ENCODE measurements at places on chromosomes 2 and 18.
A peak's percentile ranks its signal among the peaks of the same experiment; 100 is the strongest.

- DNase-seq, result no peak
Measured at GRCh38 chr2:240246173-240246820, 105.8 kb upstream of the OTOS start.

- no peak for DNase-seq
Measured at GRCh38 chr18:32684096-32684495, 88.7 kb downstream of the KLHL14 start.

GRCh38 chr2:12326449-12327190, 390.1 kb upstream of the TRIB2 start:
- DNase-seq, result no peak

- no peak for DNase-seq
Measured at GRCh38 chr2:51812138-51812866, 780.4 kb upstream of the NRXN1 start.

DNA sequence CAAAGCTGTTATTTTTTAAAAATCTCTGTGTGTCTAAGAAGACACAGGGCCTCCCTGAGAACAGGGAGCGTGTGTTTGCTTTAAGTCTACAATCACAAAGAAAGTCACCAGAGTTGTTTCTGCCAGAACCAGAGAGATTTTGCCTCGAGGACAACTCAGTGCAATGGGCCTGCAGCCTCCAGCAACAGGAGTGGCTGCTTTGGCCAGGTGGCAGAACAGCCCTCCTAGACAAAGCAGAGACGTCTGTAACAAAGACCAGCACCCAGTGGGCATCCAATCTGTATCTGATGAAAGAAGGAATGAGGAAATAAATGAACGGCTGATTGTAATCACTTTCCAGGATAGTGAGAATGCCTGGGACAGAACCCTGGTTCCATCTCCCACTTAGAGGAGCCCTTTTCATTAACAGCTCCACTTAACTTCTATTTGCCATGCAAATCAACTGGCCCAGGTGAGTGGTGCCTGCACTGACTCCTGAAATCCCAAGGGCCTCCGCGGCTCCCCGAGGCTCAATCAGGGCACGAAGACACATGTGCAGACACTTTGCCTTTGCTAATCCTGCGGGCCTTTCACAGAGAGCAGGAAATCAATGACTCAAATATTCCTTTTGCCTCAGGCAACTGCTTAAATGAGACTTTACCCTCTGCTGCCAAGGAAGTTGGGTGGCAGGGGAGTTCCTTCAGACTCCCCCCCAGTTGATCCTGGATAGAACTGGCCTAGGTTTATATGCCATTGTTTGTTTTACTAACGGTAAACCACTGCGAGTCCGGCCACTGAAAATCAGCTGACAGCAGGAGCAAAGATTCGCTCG, 146.5 kb downstream of the CABLES1 start:
- DNase-seq, result peak; percentile 68

GRCh38 chr2:20147351-20147750, 77.6 kb downstream of the SDC1 start:
- DNase-seq, result no peak

GRCh38 chr2:43075811-43076585, 150.4 kb downstream of the ZFP36L2 start:
- DNase-seq, result no peak

DNA sequence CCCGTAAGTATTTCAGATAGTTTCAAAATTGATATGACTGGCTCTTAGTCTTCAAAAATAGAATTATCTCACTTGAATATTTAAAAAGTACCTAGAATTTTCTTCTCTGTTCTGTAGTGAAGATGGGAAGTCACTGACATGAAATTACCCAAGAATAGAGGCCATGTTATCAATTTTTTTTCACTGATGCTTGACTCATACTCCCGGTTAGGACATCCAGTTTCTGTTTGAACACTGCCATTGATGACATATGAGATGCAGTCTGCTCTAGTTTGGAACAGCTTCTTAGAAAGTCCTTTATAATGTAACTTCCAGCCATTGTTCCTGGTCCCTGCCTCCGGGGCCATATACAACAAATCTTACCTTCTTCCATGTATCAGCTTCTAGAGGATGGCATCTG, 26.0 kb downstream of the MAP3K20 start:
- DNase-seq, result no peak

DNA sequence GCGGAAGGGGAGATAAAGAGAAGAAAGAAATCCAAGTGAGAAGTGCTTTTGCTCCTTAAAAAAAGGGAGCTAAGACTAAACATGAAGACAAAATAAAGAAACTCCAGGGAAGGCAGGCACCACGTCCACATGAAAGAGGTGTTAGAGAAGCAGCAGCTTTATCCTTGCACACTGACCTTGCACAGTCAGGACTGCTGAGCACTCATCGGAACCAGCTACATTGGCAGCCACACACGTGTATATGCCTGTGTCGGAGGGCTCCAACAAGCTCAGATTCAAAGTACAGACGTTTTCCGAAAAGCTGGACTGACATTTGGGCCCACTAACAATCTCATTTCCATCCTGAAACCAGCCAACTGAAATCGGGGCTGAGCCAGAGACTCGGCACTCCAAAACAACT, 88.2 kb downstream of the TTN start:
- DNase-seq, result no peak

DNA sequence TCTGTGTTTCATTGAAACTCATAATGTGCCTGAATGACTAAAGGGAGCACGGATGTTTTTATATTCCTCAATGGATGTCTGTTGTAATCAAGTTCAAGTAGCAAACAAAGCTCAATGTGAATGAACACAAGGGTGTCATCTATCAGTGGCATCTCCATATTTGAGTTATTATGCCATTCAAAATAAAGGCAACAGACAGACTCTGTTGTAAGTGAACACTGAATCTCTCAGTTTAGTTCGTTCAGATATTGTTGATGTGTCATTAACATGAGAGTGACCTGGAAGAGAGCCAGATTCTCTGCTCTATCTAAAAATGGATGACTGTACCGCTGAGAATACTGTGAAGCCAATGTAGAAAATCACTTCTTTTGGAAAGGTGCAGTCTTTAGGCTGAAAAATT, 118.7 kb downstream of the NUP35 start:
- no peak for DNase-seq

DNA sequence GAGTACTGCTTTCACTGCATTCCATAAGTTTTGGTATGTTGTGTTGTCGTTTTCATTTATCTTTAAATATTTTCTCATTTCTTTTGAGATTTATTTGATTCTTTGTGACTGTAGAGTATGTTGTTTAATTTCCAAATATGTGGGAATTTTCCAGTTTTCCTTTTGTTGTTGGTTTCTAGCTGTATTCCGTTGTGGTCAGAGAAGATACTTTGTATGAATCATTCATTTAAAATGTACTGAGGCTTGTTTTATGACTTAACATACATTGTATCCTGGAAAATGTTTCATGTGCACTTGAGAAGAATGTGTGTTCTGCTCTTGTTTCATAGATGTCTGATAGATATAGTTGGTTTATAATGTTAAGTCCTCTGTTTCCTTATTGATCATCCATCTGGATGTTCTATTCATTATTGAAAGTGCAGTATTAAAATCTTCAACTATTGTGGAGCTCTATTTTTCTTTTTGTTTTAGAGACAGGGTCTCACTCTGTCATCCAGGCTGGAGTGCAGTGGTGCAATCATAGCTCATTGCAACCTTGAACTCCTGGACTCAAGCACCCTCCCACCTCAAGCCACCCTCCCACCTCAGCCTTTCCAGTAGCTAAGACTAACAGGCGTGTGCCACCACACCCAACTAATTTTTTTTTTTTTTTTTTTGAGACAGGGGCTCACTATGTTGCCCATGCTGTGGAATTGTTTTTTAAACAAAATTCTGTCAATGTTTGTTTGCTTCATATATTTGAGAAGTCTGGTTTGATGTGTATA, 96.8 kb downstream of the TAF4B start:
- no peak for DNase-seq

DNA sequence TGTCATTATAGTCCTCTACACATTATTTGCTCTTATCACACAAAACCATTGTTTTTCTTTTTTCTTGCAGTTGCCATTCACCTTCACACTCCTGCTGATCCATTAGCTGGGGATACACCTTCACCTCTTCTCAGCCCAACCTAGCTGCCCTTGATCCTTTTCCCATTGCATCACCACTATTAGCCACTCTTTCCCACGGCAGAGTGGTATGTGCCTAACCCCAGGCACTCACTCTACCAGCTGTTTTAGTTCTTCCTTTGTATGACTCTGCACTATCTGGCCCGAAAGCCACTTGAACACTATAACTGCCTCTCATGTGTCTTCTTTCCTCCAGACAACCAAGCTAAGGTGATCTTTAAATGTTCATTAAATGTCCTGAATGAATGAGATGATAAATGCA, 145.4 kb upstream of the PIK3C3 start:
- DNase-seq, result no peak

DNA sequence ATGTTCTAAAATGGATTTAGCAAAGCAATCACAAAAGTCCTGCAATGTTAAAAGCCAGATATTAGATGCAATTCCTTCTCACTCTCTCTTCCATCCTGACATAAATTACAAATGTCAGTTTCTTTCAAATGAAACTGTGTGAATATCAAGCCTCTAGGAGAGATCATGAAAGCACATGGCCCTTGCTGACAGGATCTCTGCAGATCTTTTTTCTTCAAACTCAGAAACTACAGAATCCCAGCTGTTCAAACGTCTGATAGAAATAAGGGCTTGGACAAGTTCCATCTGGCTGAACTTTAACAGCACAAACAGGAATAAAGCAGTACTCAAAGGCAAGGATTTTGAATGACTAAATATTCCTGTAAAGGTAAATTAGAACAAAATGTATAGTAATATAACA, 47.6 kb downstream of the PDE1A start:
- DNase-seq, result no peak

- DNase-seq, result peak; percentile 78
Measured at GRCh38 chr2:177265824-177266817, 1.6 kb upstream of the NFE2L2 start.

GRCh38 chr2:172345956-172346555, 81.3 kb upstream of the ITGA6 start:
- peak; percentile 64 for DNase-seq

DNA sequence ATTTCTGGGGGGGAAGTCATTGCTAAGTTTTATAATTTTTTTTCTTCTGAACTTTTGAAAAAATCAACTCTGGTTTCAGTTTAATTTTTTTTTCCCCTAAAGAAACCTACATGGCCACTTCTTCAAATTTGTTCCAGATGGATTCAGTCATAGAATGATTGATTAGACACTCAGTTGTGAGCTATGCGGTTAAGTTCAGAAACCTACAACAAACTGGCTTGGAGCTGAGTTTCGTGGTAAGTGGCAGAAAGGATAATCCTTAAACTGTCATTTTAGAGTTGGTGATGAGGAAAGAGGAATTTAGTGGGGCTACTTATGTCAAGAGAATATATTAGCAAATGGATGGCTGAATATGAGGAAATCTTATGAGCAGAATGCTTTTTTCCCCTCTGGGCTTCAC, 23.7 kb downstream of the EFEMP1 start:
- DNase-seq, result no peak

DNA sequence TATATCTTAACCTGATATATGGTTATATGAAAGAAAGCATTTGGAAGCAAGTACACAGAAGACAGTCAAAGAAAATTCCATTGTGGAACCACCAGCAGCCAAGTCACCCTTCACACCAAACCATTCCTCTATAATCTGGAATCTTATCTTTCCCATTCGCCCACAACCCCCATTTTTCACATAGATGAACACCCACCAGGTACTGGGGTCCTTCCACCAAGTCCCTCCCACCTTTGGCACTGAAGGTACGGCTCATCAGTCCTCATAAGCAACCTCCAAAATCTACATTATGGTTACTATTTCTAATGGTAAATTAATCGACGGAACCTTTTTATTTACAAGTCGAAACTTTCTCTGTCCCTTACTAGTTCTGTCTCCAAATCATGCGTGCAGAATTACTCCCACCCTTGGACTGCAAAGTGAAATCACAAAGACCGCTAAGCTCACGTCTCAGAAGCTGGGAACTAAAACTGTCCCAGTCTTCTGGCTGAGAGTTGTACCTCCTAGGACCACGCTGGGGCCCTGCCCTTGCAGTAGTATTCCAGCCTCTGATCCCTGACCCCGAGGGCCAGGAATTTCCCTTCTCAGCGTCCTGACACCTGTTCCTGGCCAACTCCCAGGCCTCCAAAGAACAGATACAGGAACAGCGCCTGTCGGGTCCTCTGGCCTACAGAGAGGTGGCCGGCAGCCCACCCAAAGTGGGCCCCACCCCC, 702 bp downstream of the OLA1 start:
- DNase-seq, result no peak

- DNase-seq, result no peak
Measured at GRCh38 chr2:105814291-105814940, 69.7 kb downstream of the NCK2 start.

DNA sequence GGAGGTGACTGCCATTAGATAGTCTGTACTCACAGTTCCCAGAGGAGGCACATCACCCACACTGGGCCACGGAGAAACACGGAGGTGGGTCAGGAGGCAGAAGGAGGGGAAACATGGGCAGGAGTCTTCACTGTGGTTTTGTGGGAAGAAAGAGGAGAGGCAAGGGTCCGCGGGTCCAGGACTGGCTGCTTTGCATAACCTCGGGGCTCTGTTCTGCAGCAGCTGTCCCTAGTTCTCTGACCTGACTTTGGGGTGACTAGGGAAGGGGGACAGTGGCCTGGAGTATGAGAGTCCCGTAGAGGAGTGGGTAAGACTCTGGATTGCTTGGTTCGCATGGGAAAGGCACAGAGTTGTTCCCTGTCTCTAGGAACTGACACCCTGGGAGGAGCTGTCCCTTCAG, 238.3 kb upstream of the RAB6C start:
- DNase-seq, result no peak

GRCh38 chr2:180625006-180625844, 355.2 kb upstream of the UBE2E3 start:
- DNase-seq, result no peak

- no peak for DNase-seq
Measured at GRCh38 chr2:184294831-184295230, 303.5 kb upstream of the ZNF804A start.

- DNase-seq, result no peak
Measured at GRCh38 chr2:102010902-102011301, 19.1 kb downstream of the IL1R2 start.

- peak; percentile 58 for DNase-seq
Measured at GRCh38 chr2:216538538-216538937, 39.9 kb downstream of the RPL37A start.

GRCh38 chr2:120874888-120875275, 139.2 kb downstream of the GLI2 start:
- DNase-seq, result no peak
